HuH-7.5 (cell line): ENCODE measurements at places on chromosomes 7 and 10.

- no peak for DNase-seq
Observed at GRCh38 chr10:12825260-12825849, 176.2 kb downstream of the CCDC3 start.

- no peak for DNase-seq
Observed at GRCh38 chr10:84178160-84178609, 4.6 kb downstream of the GPR15LG start.

DNA sequence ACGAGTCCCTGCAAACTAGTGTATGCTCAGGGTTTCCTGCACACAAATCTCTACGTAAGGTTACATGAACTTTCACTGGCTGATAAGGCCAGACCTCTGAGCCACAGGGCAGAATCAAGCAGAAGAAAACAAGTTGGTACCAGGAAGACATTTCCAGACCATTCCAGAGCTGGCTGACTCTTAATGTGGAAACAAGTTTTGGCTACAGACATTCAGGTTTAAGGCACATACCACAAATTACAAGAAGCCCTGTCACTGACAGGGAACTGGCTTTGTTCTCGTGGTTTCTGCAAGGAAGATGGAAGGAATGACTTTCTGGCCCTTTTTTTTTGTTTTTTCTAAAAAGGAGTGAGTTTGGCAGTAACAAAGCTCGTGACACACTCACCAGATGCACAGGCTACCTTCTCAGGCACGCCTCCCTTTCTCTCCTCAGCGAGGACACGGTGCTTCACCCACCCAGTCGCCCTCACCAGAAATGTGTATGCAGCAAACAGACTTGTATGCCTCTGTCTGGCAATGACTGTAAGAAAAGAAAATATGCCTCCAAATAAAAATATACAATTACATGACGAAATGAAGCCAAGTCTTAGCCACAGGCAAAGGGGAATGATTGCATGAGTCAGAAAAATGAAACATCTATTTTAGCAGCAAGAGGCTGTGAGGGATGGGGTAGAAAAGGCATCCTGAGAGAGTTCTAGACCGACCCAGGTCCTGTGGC lies 22.6 kb downstream of the PLAC9 start:
- DNase-seq, result no peak

DNA sequence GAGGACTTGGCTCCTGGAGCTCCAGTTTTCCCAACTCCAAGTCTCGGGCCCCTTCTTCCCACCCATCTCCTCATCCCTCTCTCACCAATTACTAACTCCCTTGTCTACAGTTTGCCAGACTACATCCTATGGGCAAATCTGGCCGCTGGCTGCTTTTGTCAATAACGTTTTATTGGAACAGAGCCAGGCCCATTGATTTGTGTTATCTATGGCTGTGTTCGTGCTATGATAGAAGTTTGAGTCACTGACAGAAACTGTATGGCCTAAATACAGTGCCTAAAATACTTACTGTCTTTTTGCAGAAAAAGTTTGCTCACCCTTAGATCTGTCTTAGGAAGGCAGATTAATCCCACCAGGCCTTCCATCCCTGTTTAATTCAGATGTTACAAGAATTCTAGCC lies 71.3 kb downstream of the PIP4K2A start:
- DNase-seq, result no peak

- DNase-seq, result no peak
Observed at GRCh38 chr10:103751667-103752290, 103.6 kb downstream of the SH3PXD2A start.

GRCh38 chr7:119010635-119011034 lies 786.1 kb downstream of the ANKRD7 start:
- DNase-seq, result no peak

GRCh38 chr7:149046416-149046815 lies 18.1 kb upstream of the PDIA4 start:
- no peak for DNase-seq

DNA sequence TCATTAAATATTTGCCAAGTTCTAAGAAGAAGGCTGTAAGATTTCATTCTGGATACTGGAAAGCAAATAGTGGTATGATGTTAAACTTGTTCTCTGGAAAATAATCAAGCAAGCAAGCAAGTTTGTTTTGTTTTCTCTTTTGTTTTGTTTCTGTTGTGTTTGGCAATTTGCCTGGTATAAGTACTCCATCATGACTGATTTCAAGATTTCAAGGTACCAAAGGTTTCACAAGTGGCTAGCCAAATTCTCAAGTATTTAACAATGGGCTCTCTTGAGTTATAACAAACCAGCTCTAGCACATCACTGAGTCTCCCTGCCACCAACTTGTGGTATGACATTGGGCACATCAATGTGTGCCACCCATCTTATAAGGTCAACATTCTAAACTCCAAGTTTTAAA lies 151.7 kb upstream of the IGFBP3 start:
- DNase-seq, result no peak

- DNase-seq, result peak; percentile 53
Observed at GRCh38 chr10:112446855-112447619, at the start of the genes VTI1A and ZDHHC6. TSS of gene VTI1A (plus strand) at chr10:112447215. CDS start at chr10:112447374, 159 bp downstream. TSS of gene ZDHHC6 (minus strand) at chr10:112446914. CDS start at chr10:112445436, 1,478 bp downstream.

GRCh38 chr7:150476819-150477631 lies 26.6 kb downstream of the GIMAP8 start:
- no peak for DNase-seq

DNA sequence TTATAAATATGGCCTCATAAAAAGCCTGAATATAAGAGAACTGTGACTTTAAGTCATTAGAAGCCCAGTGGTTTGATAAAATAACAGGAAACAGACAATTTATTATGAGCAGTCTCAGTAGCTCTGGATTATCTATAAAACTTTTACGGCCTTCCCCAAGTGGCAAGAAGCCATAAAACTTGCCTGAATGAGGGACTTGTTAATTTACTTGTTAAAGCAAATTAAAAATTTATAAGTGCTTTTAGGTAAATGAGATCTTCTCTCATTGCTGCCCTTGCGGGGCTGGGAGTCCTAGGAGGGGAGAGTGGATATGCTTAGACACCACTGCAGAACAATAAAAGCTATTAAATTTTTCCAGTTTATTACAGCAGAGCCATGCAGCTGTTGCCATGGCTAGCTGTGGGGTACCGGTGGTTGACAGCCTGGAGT lies 499.9 kb downstream of the AUTS2 start:
- no peak for DNase-seq

- no peak for DNase-seq
Observed at GRCh38 chr10:124210263-124210662, 116.9 kb upstream of the CHST15 start.

- DNase-seq, result no peak
Observed at GRCh38 chr10:116627386-116627933, 6.7 kb downstream of the PNLIPRP2 start.
